Prostate gland (tissue), 2 donors: ENCODE measurements at places on chromosomes 6 and 20.

DNA sequence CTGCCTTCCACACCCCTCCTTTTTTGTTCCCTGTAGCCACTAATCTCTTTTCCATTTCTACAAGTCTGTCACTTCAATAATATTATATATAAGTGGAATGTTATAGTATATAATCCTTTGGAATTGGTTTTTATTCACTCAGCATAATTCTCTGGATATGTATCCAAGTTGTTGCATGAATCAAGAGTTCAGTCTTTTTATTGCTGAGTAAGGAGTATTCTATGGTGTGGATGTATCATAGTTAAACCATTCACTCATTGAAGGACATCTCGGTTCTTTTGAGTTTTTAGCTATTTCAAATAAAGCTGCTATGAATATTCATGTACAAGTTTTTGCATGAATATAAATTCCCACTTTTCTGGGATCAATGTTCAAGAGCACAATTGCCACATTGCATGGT is 69.5 kb upstream of the TASP1 start:
- no peaks in the 10 kb centered on the region for H3K27me3 ChIP-seq
- H3K4me1 ChIP-seq = no peaks in the 10 kb centered on the region
- H3K4me3 ChIP-seq = no peak overlapping the region
- H3K27ac ChIP-seq = no peak overlapping the region
- DNase-seq = no peak
- H3K36me3 ChIP-seq = no peaks in the 10 kb centered on the region

- no peak overlapping the region for H3K27ac ChIP-seq
- DNase-seq = no peak
- H3K27me3 ChIP-seq = no peaks in the 10 kb centered on the region
- no peak overlapping the region for H3K4me3 ChIP-seq
- no peaks in the 10 kb centered on the region for H3K4me1 ChIP-seq
- no peaks in the 10 kb centered on the region for H3K36me3 ChIP-seq
Observed at GRCh38 chr6:156597095-156597494, 180.1 kb upstream of the ARID1B start.

- no peak overlapping the region for H3K4me3 ChIP-seq
- no peaks in the 10 kb centered on the region for H3K36me3 ChIP-seq
- no peak for DNase-seq
- no peak overlapping the region for H3K27ac ChIP-seq
- H3K27me3 ChIP-seq = no peaks in the 10 kb centered on the region
Observed at GRCh38 chr20:25063981-25064380, 6.0 kb upstream of the ACSS1 start.

DNA sequence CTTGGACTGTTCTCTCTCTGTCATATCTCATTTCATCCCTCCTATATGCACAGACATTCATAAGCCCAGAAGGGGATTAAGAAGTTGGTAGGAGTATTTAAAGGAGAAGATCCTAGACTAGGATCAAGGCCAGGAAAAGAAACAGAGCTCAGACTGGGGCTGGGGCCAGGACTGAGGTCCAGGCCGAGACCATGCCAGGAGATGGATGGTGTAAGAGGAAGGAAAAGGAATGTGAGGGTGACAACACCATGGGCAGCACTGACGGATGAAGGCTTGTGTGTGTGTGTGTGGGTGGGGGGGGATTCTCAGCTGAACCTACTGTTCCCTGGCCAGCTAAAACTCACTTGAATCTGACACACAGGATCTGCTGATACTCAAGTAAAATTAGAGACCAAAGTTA is 182.1 kb downstream of the KIF6 start:
- no peaks in the 10 kb centered on the region for H3K4me1 ChIP-seq

GRCh38 chr20:64151633-64152530 is 12.4 kb upstream of the MYT1 start:
- H3K27ac ChIP-seq = no peak overlapping the region
- H3K4me3 ChIP-seq = no peak overlapping the region
- no peaks in the 10 kb centered on the region for H3K36me3 ChIP-seq
- no peaks in the 10 kb centered on the region for H3K4me1 ChIP-seq

- H3K27me3 ChIP-seq = no peaks in the 10 kb centered on the region
- no peak overlapping the region for H3K4me3 ChIP-seq
- H3K4me1 ChIP-seq = no peaks in the 10 kb centered on the region
- H3K27ac ChIP-seq = no peak overlapping the region
Observed at GRCh38 chr6:118787724-118788423, 106.1 kb upstream of the ASF1A start.

GRCh38 chr20:49614338-49615050 is 46.6 kb upstream of the PTGIS start:
- H3K4me1 ChIP-seq = no peaks in the 10 kb centered on the region
- no peaks in the 10 kb centered on the region for H3K36me3 ChIP-seq
- H3K27me3 ChIP-seq = no peaks in the 10 kb centered on the region
- DNase-seq = no peak
- no peak overlapping the region for H3K4me3 ChIP-seq
- H3K27ac ChIP-seq = no peak overlapping the region

- H3K4me3 ChIP-seq = no peak overlapping the region
- H3K27me3 ChIP-seq = no peaks in the 10 kb centered on the region
- no peaks in the 10 kb centered on the region for H3K36me3 ChIP-seq
- DNase-seq = no peak
- no peak overlapping the region for H3K27ac ChIP-seq
- no peaks in the 10 kb centered on the region for H3K4me1 ChIP-seq
Observed at GRCh38 chr6:145749632-145750031, 14.3 kb upstream of the EPM2A start.

GRCh38 chr20:33251496-33251895 is 15.7 kb downstream of the BPIFA1 start:
- no peaks in the 10 kb centered on the region for H3K36me3 ChIP-seq
- peaks cover 2% of the 10 kb centered on the region for H3K27me3 ChIP-seq
- H3K27ac ChIP-seq = no peak overlapping the region
- no peaks in the 10 kb centered on the region for H3K4me1 ChIP-seq

- no peak overlapping the region for H3K4me3 ChIP-seq
- H3K36me3 ChIP-seq = no peaks in the 10 kb centered on the region
- H3K27ac ChIP-seq = no peak overlapping the region
- H3K27me3 ChIP-seq = no peaks in the 10 kb centered on the region
- DNase-seq = no peak
Observed at GRCh38 chr6:166360243-166361076, 18.1 kb upstream of the SFT2D1 start.

GRCh38 chr6:137926207-137926731 is 59.2 kb downstream of the TNFAIP3 start:
- H3K36me3 ChIP-seq = no peaks in the 10 kb centered on the region
- no peaks in the 10 kb centered on the region for H3K4me1 ChIP-seq

- no peak overlapping the region for H3K27ac ChIP-seq
- no peak overlapping the region for H3K4me3 ChIP-seq
- no peaks in the 10 kb centered on the region for H3K36me3 ChIP-seq
- DNase-seq = no peak
- H3K4me1 ChIP-seq = no peaks in the 10 kb centered on the region
- no peaks in the 10 kb centered on the region for H3K27me3 ChIP-seq
Observed at GRCh38 chr6:130524552-130524951, 158.7 kb downstream of the TMEM200A start.

DNA sequence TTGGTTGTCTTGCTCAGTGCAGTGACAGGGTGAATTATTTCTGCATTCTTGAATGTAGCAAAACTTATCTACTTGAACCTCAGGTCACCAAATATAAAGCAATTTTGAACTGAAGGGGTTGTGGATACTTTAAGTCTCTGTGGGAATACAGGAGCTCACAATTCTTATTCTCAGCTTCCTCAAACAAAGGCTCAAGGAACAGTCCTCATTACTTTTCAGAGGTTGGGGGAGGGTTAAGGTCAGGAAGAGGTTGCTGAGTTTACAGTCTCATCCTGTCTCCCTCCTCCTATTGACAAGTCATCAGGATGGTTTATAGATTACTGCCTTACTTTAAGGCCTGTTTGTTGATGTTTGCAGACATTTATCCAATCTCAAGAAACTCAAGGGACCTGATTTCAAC is 143.6 kb upstream of the SPACA1 start:
- no peak overlapping the region for H3K4me3 ChIP-seq
- H3K36me3 ChIP-seq = no peaks in the 10 kb centered on the region
- no peaks in the 10 kb centered on the region for H3K4me1 ChIP-seq
- no peak overlapping the region for H3K27ac ChIP-seq
- no peak for DNase-seq
- no peaks in the 10 kb centered on the region for H3K27me3 ChIP-seq

DNA sequence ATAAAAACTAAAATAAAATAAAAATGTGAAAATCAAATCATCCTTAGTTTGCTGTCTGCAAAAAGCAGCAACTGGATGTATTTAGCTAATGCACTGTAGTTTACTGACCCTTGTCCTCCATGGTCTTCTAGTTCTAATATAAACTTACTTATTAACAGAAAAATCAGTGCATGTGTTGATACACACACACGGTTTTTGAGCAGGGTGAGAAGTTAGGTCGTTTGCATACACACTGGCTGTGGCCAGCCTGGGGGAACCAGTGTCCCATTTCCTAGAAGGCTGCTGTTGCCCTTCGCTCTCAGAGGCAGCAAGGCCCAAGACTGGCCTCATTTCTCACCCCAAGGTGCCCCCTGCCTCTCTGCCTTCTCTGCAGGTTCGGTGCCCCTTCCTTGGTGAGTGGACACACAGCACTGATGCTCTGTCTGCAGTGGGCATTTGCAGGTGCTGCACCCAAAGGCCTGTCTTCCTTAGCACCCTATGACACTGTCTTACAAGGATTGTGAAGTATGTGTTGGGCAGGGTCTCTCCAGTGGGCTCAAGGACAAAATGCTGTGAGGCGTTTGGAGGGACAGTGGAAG is 168.5 kb downstream of the SCP2D1 start:
- no peaks in the 10 kb centered on the region for H3K4me1 ChIP-seq
- DNase-seq = no peak
- H3K4me3 ChIP-seq = no peak overlapping the region
- no peak overlapping the region for H3K27ac ChIP-seq

DNA sequence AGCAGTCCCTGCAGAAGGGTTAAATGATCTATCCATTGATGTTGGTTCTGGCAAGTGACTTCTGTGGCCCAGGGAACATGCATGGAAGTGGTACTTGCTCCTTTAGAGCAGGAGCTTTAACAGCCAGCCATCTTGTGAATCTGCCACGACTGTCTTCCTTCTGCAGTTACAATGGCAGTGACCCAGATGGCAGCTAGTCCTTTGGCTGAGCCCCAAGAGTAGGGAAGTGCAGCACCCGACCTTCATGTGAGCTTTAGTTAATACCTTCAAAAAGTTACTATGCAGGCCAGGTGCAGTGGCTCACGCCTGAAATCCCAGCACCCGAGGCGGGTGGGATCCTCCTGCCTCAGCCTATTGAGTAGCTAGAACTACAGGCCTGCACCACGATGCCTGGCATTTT is 66.4 kb downstream of the POPDC3 start:
- H3K27ac ChIP-seq = no peak overlapping the region
- DNase-seq = no peak
- H3K36me3 ChIP-seq = no peaks in the 10 kb centered on the region
- H3K4me1 ChIP-seq = no peaks in the 10 kb centered on the region
- H3K27me3 ChIP-seq = no peaks in the 10 kb centered on the region

- H3K36me3 ChIP-seq = no peaks in the 10 kb centered on the region
- H3K27me3 ChIP-seq = no peaks in the 10 kb centered on the region
- H3K27ac ChIP-seq = no peak overlapping the region
- no peaks in the 10 kb centered on the region for H3K4me1 ChIP-seq
- H3K4me3 ChIP-seq = no peak overlapping the region
Observed at GRCh38 chr20:46342451-46343347, 34.4 kb upstream of the CDH22 start.

DNA sequence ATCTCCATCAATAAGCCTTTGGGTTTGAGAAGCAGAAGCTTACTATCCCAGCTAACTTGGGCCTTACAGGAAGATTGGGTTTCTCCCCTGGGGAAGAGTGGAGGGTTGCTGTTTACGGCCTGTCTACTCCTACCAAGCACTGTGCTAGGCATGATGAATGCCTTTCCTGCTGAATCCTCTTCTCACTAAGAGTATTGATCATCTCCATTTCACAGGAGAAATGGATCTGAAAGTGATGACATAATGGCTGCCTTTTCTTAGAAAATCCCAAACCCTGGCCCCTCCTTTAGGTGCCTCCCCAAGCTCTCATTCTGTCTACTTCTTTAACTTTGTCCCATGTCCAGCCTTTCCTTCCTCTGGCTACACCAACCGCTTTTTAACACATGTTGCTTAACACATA is 66.1 kb downstream of the TSHZ2 start:
- H3K27ac ChIP-seq = no peak overlapping the region
- DNase-seq = no peak
- no peaks in the 10 kb centered on the region for H3K36me3 ChIP-seq
- H3K4me1 ChIP-seq = no peaks in the 10 kb centered on the region
- H3K27me3 ChIP-seq = no peaks in the 10 kb centered on the region

DNA sequence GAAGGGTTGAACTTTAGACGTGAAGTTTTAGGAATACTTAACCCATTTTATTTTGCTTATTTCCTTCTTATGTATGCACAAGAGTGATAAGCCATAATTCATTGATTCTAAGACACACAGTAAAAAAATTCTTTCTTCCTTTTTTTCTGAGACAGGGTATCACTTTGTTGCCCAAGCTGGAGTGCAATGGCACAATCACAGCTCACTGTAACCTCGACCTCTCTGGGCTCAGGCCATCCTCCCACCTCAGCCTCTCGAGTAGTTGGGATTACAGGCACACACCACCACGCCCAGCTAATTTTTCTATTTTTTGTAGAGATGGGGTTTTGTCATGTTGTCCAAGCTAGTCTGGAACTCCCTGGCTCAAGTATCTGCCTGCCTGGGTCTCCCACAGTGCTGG is 116.6 kb upstream of the RNF24 start:
- no peak overlapping the region for H3K4me3 ChIP-seq
- no peak for DNase-seq
- no peak overlapping the region for H3K27ac ChIP-seq
- no peaks in the 10 kb centered on the region for H3K36me3 ChIP-seq

GRCh38 chr6:40930555-40930954 is 108.5 kb downstream of the UNC5CL start:
- H3K27ac ChIP-seq = no peak overlapping the region
- H3K4me3 ChIP-seq = no peak overlapping the region
- no peaks in the 10 kb centered on the region for H3K36me3 ChIP-seq
- DNase-seq = no peak
- no peaks in the 10 kb centered on the region for H3K27me3 ChIP-seq

GRCh38 chr6:169035385-169036240 is 218.0 kb downstream of the THBS2 start:
- no peak overlapping the region for H3K27ac ChIP-seq
- no peak for DNase-seq
- H3K4me1 ChIP-seq = no peaks in the 10 kb centered on the region
- H3K36me3 ChIP-seq = no peaks in the 10 kb centered on the region
- H3K27me3 ChIP-seq = no peaks in the 10 kb centered on the region

DNA sequence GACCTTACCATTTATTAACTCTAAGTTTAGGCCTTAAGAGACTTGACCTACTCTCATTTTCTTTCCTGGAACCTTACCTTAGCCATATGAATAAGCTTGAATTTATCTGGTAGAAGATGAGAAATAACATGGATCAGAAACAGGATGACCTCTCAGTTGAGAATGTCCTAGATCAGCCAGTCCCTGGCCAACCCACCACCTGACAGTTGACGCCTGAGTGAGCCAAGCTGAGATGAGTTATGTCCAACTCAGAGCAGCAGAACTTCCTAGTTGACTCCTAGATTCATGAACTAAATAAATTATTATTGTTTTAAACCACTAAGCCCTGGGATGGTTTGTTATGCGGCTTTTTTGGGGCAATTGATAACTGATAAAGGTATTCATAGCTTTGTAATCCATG is 233.0 kb upstream of the RAB32 start:
- DNase-seq = no peak
- H3K27me3 ChIP-seq = no peaks in the 10 kb centered on the region
- H3K36me3 ChIP-seq = no peaks in the 10 kb centered on the region
- no peak overlapping the region for H3K27ac ChIP-seq
- H3K4me3 ChIP-seq = no peak overlapping the region

- H3K27me3 ChIP-seq = no peaks in the 10 kb centered on the region
- H3K36me3 ChIP-seq = no peaks in the 10 kb centered on the region
- H3K4me3 ChIP-seq = no peak overlapping the region
- no peak overlapping the region for H3K27ac ChIP-seq
- no peaks in the 10 kb centered on the region for H3K4me1 ChIP-seq
Observed at GRCh38 chr6:56767892-56768531, 125.3 kb upstream of the DST start.
